ENCODE measurements at places on chromosomes 13 and 19.

GRCh38 chr19:48405850-48406249 is 12.4 kb downstream of the GRIN2D start:
- DNase-seq = no peak

DNA sequence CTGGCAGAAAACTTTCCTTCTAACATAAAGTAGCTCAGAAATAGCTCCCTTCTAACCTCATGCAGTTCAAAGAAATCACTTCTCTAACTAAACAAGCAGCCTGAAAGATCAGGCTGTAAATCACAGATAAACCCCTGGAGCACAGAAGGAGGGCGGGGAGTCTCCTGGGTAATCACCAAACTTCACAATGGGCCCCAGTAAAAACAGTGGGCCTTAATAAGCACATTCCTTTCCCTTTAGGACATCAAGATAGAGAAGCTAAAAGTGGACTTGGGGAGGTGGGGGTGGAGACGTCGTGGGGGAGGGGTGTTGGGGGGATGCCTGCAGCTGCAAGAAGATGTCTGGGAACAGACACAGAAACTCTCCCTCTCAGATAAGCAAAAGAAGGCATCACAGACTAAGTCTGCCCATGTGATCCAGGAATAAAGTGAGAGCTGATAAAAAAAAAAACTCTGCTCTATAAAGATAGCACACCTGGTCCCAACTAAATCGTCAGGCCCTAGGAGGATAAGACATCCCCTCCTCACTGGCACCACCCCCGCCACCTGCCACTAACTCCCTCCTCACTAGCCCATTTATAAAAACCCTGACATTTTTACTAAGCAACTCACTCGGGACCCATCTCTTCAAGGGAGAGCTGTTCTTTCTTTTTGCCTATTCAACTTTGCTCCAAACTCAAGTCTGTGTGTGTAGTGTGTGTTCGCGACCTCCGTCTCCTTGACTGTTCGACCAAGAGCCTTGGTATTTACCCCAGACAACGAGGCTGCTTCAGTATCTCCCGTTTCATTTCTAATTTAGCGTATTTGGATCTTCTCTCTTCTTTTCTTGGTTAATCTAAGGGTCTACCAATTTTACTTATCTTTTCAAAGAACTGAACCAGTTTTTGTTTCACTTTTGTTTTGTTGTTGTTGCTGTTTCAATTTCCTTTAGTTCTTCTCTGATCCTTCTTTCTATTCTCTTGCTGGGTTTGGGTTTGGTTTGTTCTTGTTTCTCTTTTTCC is 31.7 kb downstream of the DNAJC15 start:
- peak; percentile 3 for DNase-seq

DNA sequence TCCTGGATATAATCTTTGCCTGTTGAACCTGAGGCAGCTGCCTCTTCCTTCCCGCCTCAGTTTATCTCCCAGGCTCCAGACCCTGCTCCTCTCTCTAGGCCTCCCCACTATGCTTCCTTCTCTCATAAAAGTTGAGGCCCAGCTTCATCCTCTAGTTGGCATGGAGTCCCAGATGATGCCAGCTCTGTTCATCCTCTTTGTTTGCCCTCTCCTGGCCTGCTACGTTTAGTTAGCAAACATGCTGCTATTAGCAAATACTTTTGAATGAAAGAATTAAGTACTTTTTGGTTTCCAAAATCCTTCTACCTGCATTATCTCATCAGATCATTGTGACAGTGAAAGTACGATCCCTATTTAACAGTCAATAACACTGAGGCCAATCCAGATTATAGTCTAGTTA is 472.5 kb downstream of the COG6 start:
- DNase-seq = no peak

- DNase-seq = no peak
Observed at GRCh38 chr13:90485436-90485835, 862.1 kb upstream of the MIR17HG start.

DNA sequence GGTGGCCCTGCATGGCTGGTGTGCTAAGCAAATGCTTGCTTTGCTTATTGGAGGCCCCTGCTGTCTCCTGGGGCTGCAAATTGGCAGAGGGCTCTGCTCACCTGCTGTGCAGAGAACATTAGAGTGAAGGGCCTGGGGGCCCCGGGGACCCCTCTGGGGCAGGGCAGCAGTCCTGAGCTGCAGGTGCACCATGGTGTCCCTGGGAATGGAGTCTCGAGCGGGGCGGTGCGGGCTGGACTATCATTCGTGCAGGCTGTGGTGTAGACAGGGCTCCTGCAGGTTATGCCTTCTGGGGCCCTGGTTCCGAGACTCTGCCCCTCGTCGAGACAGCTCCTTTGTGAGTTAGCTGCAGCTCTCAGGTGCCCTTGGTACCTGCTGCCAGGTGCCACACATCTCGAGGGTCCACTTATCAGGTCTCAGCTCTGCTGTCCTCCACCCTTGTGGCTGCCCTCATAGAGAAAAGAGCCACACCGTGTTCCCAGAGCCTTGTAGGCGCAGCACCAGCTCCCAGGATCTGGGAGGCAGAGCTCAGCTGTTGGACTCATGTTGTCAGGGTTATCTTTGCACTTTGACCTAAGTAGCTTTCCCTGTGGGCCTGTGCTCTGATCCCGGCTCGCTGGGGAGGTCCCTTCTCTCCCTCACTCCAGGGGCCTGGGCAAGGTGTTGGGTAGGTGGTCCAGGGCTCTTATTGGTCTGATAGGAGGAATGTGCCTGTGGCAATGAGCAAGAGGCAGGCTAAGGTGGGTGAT is 58.0 kb upstream of the ZNF536 start:
- DNase-seq = no peak

- no peak for DNase-seq
Observed at GRCh38 chr13:114275304-114275703, 6.1 kb upstream of the UPF3A start.

DNA sequence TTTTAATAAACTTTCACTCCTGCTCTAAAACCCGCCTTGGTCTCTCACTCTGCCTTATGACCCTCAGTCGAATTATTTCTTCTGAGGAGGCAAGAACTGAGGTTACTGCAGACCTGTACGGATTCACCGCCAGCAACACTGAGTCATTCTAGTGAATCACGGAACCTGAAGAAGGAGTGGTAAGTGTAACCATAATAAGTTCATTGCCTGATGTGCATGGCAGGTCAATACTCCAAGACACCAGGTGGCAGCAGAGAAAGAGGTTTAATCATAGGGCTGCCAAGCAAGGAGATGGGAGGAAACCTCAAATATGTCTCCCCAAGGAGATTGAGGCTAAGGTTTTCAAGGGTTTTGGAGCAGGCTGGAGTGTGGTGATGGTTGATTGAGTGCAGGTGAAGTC is 204.3 kb upstream of the IPO5 start:
- no peak for DNase-seq

GRCh38 chr13:100131863-100132574 is 43.1 kb downstream of the PCCA start:
- DNase-seq = no peak

GRCh38 chr19:54069470-54069869 is 5.8 kb upstream of the VSTM1 start:
- DNase-seq = no peak

DNA sequence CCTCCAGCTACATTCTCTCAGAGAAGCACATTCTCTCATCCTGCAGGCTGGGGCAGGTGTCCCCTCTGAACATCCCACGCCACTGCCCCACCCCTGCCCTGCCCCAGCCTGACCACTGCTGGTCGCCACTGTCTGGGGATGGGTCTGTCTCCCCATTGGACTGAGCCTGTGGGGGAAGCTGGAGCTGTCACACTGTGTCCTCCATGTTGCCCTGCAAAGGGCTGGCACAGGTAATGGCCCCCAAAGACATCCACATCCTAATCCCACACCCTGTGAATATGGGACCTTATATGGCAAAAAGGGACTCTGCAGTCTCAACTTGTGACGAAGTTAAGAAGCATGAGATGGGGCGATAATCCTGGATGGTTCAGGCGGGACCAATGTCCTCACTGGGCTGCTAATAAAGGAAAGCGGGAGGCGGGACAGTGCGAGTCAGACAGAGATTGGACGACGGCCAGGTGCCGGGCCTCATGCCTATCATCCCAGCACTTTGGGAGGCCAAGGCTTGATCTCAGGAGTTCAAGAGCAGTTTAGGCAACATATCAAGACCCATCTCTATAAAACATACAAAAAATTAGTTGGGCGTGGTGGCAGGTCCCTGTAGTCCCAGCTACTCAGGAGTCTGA is 9.1 kb downstream of the AP2S1 start:
- no peak for DNase-seq

GRCh38 chr13:113393563-113394338 is 29.8 kb upstream of the GRTP1 start:
- peak; percentile 66 for DNase-seq

DNA sequence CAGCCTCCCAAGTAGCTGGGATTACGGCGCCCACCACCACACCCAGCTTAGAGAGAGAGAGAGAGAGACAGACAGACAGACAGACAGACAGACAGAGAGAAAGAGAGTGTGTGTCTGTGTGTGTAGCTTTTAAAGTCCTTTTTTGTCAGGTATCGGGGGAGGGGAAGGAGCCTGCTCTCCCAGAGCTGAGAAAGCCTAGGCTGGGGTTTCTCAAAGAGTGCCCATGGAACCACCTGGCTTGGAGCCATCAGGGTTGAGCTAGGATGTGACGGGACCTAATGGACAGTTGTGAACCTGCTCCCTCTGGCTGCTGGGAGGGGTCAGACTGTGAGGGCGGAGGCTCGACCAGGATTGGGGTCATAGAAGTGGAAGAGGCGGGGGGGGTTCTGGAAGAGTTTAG is 16.6 kb downstream of the RFX1 start:
- no peak for DNase-seq

GRCh38 chr13:68808456-68808855 is 1299.2 kb upstream of the ATXN8OS start:
- DNase-seq = no peak

DNA sequence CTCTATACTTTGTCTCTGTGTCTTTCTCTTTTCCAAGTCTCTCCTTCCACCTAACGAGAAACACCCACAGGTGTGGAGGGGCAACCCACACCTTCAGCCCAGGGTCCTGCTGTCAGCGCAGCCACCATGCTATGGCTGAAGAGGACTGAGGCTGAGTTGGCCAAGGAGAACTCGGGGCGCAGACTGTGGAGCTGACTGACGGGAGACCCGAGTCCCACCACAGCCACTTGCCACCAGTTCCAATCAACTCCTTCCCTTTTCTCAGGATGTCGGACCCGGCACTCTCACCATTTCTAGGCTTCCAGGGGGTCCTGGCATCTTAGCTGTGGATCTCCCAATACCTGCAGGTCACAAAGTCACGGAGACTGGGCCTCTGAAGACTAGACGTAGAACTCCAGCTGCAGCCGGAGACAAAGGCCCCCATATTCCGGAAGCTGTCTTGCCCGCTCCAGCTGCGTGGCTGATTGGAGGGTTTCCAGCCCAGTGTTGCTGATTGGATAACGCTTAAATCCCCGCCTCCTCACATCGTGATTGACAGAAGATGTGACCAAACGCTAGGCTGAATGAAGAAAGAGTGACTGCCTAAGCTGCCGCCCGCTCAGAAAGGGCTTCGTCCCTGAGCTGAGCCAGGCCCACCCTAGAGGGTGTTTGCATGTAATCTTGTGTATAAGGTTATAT is 63.6 kb downstream of the ZNF429 start:
- no peak for DNase-seq

GRCh38 chr13:66210677-66211076 is 1019.5 kb downstream of the PCDH9 start:
- no peak for DNase-seq

GRCh38 chr13:97853550-97853949 is 99.9 kb upstream of the IPO5 start:
- DNase-seq = no peak

DNA sequence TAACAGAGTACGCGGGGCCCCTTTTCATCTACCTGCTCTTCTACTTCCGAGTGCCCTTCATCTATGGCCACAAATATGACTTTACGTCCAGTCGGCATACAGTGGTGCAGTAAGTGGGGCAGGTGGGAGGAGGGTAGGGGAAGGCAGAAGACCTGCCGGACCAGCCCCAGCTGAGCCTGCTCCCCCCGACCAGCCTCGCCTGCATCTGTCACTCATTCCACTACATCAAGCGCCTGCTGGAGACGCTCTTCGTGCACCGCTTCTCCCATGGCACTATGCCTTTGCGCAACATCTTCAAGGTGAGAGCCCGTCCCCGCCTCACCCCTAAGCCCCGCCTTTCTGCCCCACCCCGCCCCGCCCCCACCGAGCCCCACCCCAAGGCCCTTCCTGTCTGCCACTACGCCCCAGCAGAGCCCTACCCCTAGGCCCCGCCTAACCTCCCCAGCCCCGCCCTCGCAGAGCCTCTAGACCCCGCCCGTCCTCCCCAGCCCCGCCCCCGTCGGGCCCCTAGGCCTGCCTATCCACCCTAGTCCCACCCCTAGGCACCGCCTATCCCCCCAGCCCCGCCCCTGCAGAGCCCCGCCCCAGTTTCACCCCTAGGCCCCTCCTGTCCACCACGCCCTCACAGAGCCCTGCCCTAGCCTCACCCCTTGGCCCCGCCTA is 7.7 kb downstream of the NDUFB7 start:
- DNase-seq = peak; percentile 27

GRCh38 chr19:9178901-9179300 is at the start of gene OR7D2:
OR7D2 (plus strand) TSS chr19:9178979; CDS start chr19:9185782, 6,803 bp downstream.
- no peak for DNase-seq

DNA sequence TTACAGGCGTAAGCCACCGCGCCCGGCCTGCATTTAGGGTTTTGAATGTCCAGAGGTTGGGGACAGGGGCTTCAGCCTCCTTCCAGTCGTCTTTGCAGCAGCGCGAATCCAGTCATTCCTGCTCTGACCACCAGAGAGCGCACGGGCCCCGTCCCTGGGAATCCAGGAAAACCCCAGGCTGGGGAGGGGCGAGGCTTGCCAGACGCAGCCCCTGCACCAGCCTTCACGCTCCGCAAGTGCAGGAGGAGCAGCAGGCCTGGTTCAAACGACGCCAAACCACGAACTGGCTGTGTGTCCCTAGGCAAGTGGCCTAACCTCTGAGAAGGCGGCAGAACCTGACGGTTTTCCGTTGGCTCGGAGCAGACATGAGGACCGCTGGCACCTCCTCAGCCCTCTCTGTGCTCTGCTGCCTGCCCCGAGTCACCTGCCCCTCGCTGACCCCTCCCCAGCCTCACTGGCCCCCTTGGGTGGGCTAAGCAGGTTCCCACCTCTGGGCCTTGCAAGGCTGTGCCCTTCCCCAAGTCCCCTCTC is 2.0 kb upstream of the RNF126 start:
- DNase-seq = peak; percentile 21

- DNase-seq = no peak
Observed at GRCh38 chr13:24272452-24273161, 36.8 kb upstream of the C1QTNF9 start.

DNA sequence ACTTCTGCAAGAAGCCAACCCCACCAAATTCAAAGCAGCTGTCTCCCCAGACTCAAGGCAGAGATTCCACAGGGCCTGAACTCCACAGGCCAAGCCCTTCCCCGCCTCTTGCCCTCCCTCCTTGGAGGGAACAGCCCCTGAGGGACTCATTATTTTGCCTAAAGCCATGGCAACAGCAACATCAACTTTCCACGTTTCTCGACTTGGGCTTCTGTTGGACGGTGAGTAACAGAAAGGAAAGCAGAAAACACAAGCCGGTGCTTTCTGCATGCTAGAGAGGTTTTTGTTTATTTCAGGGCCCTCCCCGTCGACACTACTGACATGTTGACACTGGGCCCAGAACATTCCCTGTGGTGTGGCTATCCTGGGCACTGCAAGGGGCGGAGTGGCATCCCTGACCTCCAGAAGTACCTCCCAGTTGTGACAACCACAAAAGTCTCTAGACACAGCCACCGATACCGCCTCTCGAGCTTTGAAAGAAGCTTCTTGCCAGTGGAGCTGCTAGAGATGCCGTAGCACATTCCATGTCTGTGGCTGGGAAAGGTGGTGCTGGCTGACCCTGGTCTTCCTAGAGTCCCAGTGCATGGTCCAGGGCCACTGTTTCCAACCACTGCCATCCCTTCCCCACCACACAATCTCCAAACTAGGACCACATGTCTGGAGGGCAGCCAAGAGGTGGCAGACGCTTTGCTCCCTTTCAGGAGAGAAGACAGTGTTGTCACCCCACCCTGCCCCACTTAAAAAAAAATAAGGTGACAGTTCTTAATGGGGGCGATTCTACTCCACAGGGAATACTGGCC is 12.8 kb downstream of the CAPS start:
- no peak for DNase-seq
